ENCODE measurements at places on chromosomes 16 and 17.

- DNase-seq: no peak
Observed at GRCh38 chr17:11997972-11998233, 628 bp upstream of the ZNF18 start.

DNA sequence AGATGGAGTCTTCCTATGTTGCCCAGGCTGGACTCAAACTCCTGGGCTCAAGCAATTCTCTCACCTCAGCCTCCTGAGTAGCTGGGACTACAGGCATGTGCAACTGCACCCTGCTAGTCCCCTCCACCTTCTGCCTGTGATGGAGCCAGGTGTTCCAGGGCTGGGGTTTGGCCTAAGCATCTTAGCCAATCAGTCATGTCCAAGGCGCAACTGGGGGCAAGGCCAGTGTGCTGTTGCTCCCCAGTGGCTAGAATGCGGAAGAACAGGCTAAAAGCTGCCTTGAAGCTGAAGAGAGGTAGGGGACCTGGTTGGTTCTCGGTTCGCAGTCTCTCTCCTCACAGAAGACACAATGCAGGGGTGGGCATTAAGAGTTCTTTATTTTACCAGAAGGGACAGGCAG, 18.6 kb downstream of the FLOT2 start:
- no peak for DNase-seq

DNA sequence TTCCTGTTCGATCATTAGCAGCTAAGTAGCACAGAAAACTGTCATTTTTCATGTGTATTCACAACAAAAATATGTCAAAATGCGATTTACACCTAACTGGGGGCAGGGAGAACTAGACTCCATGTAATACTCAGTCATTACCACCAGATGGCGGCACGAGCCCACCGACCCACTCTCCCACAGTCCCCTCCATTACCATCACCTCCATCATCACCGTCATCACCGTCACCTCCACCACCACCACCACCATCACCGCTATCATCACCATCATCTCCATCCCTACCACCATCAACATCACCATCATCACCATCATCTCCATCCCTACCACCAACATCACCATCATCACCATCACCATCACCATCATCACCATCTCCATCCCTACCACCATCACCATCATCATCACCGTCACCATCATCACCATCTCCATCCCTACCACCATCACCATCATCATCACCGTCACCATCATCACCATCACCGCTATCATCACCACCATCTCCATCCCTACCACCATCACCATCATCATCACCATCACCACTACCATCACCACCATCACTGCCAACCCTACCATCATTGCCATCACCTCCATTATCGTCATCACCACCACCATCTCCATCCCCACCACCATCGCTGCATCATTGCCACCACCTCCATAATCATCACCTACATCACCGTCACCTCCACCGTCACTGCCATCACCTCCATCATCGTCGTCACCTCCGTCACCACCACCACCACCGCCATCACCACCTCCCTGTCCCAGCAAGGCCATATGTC, 14.4 kb downstream of the NDUFAF8 start:
- DNase-seq: no peak

GRCh38 chr17:64209983-64210382, 53.1 kb downstream of the TEX2 start:
- no peak for DNase-seq

- DNase-seq: no peak
Observed at GRCh38 chr17:1843947-1844346, 14.1 kb downstream of the RPA1 start.

DNA sequence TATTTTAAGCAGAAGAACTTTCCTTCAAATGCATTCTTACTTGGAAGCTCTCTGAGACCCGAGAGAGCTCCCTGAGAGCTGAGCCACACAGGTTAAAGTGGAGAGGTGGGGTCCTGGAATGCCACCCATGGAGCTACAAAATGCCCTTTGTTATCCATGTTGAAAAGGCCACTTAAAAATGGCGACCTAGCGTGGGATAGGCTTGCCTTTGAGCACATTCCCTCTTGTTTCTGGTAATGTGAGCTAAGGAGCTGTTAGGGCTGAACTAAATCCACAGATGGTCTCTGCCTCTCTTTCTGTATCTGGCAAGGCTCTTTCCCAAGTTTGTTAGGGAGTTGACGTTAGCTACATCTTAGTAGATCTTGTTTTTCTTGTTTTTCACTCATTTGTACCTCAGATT, 171.6 kb downstream of the SNX29 start:
- no peak for DNase-seq

DNA sequence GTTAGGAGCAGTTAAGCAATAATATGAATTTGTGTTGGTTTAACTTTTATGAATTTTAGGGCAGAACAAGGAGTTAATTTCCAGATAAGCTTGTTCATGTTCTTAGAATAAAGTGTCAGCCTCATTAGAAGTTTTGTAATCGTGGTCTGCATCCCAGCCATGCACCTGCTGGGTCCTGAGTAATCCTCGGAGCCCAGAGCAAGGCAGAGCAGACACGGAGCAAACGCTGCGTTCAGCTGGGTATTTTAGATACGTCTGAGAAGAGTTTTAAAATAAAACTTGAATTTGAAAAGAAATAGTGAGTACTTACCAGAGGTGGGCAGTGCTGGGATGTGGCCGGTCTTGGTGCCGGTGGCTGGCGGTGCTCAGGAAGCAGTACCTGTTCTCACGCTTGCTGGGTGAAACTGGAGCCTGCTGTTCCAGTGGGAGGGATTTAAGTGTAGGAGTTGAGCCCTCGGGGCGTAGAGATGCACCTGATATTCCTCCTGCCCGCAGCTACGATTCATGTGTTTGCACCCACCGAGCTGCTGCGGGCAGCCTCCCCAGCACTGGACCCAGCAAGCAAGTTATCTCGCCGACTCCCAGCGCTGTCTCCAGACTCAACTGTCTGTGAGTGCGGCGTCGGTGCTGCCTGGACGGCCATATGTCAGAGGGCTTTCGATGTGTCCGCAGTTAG, at the start of gene ZNF750:
Gene ZNF750 (minus strand): TSS at position 406 of the 676 bp plus-strand sequence. CDS start 7,568 bp downstream, outside the sequence.
- DNase-seq: peak; percentile 88

DNA sequence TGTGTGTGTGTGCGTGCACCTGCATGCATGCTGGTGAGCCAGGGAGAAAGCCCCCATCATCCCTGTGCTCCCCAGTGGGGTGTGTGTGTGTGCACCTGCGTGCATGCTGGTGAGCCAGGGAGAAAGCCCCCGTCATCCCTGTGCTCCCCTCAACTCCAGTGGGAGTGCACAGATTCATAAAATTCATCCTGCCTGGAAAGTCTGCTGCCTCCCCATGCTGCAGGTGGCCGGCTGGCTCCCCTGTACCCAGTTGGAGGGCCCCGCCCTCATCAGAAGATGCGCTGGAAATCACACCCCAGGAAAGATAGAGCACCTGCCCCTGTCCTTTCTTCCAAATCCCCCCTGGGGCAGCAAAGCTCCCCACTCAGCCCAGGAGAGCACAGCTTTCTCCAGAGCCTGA, 84.8 kb upstream of the DOC2B start:
- no peak for DNase-seq

DNA sequence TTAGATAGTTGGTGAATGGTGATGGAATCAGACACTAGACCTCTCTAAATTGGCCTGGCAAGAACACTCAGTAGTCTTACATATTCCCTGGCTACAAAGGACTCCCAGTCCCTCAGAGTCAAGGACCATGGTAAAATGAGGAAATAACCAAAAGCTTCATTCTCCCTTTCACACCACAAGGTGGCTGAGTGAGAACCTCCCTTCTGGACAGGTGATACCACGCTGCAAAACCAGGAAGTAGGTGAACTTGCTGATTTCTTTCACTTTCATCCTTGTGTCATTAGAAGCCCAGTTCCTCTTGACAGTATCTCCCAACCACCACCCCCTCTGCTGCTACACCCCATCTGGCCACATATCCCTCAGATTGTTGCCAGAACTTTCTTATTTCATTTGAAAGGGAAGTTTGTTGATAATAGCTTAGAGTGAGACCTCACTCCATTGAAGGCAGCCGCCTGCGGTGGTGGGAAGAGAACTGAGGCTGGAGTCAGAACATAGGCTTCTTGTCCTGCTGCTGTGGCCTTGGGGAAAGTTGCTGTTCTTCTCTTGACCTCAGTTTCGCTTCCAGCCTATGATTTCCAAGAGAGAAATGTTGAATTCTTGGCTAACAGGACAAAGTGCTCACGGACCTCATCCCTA, 290.6 kb upstream of the CCL2 start:
- no peak for DNase-seq

GRCh38 chr17:30521766-30522165, 44.6 kb downstream of the GOSR1 start:
- no peak for DNase-seq

DNA sequence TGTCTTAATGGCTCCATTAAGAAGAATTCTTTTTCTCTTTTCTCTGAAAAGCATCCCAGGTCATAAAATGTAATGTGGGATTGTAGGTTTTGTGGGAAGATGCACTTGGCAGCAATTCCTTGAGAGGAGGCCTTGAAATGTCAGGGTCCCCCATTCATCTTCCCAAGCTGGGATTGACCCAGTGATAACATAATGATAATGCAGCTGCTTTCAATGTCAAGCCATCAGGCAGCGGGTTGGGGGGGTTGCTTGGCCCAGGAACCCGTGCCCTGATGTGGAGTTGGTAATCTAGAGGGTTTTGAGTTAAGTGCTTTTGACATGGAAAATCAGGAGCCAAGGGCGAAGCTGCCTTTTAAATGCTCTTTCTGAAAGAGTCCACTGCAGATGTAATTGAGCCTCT, 484.0 kb downstream of the WWOX start:
- DNase-seq: no peak

DNA sequence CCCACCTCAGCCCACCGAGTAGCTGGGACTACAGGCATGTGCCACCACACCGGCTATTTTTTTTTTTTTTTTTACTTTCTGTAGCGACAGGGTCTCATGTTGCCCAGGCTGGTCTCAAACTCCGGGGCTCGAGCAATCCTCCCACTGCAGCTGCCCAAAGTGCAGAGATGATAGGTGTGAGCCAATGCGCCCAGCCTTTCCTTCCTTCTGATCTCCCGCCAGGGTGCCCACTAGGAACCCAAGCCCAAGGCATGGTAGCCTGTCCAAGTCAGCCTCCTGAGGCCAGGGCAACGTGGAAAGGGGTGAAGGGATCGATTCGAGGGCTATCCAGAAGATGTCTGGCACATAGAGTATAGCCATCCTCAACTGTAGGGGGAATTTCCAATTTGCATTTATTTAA, 9.6 kb upstream of the CREBBP start:
- DNase-seq: no peak

DNA sequence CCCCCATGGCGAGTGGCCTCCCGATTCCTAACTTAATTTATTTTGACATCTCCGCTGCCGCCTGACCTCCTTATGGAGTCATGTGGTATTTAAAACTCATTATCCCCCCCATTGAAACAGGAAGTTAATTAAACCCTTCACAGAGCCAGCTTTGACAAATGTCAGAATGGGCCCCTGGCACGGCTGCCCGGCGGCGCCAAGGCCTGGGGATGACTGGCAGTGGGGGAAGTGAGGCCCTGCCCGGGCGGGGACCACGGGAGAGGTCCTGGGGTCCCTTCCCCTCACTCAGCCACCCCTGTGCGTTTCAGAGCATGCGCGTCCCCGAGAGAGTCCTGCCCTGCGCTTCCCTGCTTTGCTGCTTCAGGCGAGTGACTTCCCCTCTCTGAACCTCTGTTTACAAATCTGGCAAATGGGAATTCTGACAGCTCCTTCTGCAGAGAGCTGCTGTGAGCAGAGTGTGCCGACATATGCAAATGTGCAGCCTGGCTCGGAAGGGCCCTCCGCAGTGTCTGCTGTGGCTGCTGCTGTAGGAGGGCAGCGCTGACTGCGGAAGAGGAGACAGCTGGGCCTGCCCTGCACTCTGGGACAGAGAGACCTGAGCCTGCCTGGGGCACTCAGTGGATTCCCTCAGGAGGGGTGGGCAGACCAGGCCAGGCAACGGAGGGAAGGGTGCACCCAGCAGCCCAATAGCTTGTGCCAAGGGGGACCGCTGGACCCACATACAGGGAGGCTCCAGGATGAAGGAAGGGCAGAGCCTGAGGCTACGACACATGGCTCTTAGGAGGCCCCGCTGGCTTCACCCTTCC, 4.4 kb upstream of the ZFPM1 start:
- DNase-seq: no peak

DNA sequence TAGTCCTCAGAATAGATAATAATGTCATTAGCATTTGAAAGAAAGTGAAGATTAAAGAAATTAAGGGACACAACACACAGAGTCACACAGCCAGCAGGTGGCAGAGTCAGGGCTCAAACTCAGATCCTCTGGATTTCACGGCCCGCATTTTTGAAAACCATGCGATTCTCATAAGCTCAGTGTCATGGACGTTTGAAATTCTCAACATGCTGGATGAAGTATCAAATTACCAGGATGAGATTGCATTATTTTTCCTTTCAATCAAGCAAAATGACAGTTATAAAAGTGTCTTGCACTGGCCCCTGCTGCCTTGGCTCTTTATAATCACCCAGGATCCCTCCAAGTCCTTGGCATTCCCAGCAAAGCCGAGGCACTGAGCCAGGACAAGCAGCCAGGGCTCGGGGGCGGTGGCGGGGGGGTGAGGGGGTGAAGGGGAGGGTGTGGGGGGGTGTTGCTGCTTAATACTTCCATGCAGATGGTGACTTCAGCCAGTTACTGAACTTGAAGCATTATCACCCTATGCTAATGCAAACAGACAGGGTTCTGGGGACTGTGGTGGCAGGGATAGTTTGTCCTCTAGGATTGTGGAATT, 6.6 kb upstream of the BMERB1 start:
- DNase-seq: peak; percentile 86

- no peak for DNase-seq
Observed at GRCh38 chr17:79912552-79913330, 73.5 kb upstream of the CBX4 start.

GRCh38 chr16:52078716-52079655, 468.0 kb downstream of the TOX3 start:
- no peak for DNase-seq

GRCh38 chr16:29777576-29778350, at the start of gene ZG16:
ZG16 (plus strand) TSS chr16:29778256; CDS start chr16:29779267, 1,011 bp downstream.
- peak; percentile 8 for DNase-seq

DNA sequence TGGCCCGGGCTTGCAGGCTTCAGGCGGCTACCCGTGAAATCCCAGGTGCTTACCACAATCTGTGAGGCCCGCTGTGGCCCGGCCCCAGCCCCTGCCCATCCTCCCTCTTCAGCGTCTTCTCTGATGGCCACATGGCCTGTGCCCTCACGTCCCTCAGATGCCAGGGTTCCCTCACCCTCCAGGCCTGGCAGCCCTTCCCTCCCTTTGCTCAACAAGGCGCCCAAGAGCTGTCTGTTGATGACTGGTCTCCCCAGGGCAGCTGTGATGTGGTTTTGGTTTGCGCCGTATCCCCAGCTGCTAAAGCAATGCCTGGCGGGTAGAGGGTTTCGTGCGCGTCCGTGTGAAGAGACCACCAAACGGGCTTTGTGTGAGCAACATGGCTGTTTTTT, 35.1 kb downstream of the PMM2 start:
- no peak for DNase-seq

DNA sequence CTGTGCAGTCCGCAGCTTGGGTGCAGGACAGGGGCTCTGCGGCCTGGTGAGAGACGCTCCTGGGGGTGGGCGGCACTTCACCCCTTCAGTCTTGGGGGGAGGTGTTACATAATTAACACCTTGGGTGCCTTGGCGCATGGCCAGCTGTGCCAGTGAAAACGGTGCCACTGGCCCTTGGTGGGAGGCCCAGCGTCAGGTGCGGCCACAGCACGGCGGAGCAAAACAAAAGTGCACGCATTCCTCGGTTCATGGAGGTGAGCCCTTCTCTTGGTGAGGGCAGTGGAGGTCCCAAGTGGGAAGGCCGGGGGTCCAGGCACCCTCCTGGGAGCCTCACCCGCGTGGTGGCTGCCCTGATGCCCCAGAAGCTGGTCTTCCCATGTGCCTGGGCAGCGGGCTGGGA, 89.8 kb downstream of the ENGASE start:
- DNase-seq: no peak

GRCh38 chr16:31225193-31225592, 8.3 kb upstream of the PYDC1 start:
- DNase-seq: no peak

- peak; percentile 92 for DNase-seq
Observed at GRCh38 chr17:82351713-82352488, 7.1 kb upstream of the TEX19 start.

All from kidney (tissue), 22 donors.